ENCODE measurements at places on chromosomes 7 and 10.

- DNase-seq = no peak
Measured at GRCh38 chr7:95628831-95629439, 32.6 kb upstream of the PDK4 start.

DNA sequence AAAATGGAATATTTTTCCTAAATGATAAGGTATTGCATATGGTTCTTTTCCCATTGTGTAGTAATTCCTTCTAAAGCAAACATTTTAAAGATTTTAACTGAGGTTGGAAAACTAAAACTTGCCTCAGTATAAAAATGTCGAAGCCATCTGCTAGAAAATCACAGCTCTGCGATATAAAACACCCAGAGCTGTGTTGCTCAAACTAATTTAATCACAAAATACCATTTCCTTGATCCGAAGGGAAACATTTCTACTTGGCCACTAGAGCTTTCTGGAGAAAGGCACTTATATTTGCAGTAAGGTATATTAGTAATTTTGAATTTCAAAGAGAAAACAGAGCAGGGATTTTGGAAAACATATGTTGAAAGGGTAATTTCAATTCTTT lies 209.2 kb upstream of the ZNF32 start:
- DNase-seq = no peak

GRCh38 chr10:25561758-25562157 lies 372.3 kb upstream of the MYO3A start:
- DNase-seq = peak; percentile 8

DNA sequence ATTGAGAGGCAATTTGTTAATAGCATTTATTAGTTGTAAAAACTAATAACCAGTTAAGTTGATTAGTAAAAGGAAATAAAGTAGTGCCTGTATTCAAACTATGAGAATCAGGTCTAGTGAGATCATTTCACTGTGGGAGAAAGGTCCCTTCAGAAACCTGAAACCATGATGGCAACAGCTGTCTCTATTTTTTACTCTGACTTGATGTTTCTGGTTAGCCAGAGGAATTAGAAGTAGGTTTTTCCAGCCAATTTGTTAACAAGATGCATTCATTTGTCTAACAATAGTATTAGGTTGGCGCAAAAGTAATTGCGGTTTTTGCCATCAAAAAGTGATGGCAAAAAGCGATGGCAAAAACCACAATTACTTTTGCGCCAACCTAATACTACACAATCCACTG lies 272.2 kb upstream of the YAE1 start:
- DNase-seq = no peak
